ENCODE measurements at places on chromosomes 5 and 9.

- no peak for DNase-seq
Measured at GRCh38 chr5:43639566-43639965, 36.6 kb downstream of the NNT start.

DNA sequence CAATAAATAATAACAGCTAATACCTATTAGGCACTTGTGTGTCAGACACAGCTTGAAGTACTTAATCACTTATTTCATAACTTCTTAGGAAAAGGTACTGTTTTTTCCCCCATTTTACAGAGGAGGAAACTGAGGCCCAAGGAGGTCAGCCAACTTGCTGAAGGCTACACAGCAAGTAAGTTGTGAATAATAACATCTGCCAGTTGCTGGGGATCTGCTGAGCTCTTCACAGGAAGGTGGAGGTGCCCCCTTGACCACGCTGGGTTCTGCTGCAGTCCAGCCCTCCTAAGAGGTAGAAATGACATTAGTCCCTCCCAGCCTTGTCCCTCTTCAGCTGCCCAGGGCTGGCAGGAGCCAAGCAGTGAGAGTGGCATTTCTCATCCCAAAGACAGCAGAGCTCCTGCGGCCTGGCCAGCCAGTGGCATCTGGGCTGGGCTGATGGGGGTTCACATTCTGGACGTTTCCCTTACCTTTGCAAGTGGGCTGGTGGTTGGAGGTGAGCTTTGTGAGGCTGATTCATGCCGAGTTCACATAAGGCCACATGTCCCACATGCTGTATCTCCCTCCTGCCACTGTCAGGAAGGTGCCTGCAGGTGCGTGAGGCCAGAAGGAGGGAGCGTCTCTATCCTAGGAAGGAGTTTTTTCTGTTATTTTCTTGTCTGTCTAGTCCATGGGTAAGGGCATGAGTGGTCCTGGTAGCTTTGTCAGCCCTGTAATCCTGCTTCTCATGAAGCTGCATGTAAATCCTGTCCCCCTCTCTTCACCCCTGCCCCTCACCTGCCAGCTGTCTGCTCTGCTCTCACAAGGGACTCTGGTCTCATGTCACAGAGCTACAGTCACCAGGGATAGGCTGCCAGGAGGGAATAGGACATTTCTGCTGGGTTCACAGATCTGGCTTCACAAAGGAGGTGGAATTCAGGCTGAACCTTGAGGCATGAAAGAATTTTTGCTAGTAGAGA lies 171.7 kb downstream of the MACROH2A1 start:
- no peak for DNase-seq

DNA sequence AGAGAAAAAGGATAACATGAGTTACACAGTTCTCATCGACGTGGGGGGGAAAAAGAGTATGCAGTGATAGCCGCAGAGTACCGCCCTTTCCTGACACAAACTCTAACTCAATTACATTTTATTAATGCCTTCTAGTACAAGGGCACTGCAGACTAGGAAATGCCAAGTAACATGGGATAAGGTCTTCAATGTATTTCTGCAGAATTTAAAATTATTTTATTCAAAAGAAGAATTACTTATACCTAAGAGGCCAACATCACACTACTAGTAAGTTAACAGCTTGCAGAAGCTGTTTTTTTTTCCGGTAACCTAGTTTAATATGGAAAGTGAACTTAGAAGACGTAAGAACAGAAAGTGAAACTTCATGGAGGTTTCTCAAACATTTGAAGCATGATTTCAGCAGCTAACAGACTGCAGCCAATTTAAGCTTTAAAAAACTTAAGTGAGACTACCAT lies 3.9 kb downstream of the SETX start:
- peak; percentile 17 for DNase-seq

- DNase-seq: no peak
Measured at GRCh38 chr5:79456400-79456799, 57.5 kb downstream of the HOMER1 start.

DNA sequence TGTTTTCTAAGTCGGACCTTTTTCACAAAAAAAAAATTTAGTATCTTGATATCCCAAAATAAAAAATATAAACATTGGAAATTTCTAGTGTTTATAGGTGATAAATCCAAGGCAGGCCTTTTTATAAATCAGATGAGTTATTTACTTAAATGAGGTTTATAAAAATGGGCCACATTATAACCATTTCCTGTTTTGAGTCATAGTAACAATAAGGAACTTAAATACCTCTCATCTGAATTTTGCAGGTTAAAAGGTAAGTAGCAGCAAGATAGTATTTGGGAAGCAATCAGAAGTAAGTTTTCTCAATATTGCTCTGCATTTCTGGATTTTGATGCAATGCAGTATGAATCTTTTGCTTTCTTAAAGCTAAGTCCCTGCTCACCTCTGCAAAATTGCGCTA lies 3.9 kb downstream of the SPTAN1 start:
- DNase-seq: no peak

- DNase-seq: no peak
Measured at GRCh38 chr9:4171261-4171900, 128.5 kb downstream of the GLIS3 start.

DNA sequence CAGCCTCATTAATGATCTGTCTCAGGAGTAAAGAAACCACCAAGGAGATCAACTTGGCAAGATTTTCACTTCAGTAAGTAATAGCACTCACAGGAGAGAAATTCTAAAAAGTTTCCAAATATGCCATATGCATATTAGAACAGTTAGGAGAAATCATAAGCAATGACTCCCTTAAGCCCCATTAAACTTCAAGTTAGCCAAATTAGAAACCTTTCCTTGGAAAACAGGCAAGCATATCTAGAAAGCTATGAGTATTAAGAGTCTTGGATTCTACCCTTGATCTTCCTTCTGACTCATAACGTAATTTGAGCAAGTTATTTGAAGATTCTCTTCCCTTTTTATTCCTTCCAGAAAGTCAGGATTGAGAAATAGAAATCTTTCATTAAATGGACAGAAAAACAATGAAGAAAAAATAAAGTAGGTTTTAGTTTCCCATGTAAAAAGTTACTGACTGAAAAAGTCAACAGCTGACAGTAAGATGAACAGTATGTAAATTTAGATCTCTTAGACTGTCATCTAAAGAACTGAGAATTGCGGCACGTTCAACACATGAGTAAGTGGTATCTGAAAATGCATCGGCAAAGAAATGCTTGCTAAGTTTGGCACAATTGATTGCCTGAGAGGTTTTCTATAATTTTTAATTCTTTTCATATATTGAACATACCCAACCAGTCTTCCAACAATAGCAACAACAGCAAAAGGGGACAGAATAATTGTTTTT lies 565.7 kb upstream of the FTMT start:
- DNase-seq: no peak

DNA sequence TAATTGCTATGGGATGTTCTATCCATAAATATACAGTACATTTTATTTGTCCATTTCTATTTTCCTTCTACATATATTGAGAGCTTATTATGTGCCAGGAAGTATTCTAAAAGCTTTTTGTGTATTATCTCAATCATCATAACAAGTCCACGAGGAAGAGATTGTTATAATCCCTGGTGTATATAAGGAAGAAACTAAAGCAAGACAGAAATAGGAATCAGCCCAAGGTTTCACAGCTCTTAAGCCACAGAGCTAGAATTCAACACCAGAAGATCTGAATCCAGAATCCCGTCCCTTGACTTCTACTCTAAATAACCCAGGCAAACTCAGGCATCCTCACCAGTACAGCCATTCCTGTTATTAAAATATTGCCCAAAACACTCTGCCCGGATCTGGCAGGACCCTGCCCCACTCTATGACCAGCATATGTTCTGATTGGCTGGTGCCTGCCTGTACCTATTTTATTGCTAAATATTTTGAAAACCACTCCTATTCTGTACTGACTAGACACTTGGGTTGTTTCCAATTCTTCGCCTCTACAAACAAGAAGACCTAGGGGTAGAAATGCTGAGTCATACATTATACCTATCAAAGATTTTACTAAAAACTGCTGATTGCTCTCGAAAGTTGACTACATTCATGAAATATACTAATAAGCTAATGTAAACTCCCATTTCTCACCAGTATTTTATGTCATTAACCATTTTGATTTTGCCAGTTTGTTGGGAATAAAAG lies 297.4 kb downstream of the ENC1 start:
- no peak for DNase-seq

DNA sequence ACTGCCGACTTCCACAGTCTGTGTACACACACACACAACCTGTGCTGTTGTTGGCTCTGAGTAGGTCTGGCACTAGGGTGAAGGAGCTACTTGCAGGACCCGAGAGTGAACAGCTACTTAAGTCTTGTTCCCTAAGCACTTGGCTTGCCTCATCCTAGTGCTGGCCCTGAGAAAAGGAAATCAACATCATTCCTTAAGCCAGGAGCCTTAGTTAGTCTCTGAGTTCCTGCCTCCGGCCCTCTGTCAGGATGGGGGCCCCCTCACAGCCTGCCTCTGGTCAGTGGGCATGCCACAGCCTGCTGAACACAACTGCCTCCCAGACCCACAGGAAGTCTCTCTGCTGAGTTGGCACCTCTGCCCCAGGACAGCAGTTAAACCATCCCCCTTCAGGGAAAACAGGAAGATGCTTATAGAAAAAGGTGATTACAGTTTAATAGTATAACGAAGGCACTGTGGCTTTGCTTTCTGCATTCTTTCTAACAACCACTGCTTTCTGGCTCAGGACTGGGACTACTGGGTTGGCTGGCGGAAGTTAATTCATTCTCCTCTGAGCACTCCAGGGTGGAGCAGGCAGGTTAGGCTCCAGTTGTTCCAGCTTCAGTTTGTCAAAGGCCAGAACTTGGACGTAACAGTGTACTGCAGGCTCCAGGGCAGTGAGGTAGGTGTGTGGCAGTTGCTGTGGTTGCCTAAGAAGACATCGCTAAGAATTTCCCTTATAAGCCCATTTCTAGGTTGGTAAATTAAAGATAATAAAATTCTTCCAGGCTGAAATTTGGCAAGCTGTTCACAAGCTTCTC lies 2.8 kb downstream of the MAMDC2 start:
- DNase-seq: no peak

DNA sequence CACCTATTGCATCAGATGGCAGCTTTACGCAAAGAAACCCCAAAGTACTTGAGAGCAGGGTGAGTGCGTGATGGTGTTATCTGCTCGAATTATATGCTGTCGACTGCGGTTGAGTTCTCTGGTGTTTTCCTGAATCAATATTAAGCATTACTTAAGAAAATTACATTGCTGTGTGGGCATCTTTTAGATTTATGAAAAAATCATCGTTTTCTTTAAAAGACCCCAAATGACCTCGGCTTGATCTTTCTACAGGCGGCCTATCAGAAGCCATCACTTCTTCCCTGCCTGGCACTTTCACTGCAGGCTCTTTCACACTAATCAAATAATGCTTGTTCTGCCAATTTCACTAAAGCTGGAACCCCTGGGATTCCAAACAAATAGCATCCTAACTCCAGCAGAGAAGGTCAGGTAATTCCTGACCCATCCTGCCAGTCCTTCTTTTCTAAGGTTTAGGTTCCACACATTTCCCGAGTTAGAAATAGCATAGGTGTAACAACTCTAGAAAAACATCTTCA lies 1.7 kb downstream of the UBE2QL1 start:
- DNase-seq: no peak

GRCh38 chr5:124825250-124825982 lies 79.0 kb upstream of the ZNF608 start:
- DNase-seq: no peak

GRCh38 chr5:168342151-168342825 lies 50.8 kb downstream of the WWC1 start:
- no peak for DNase-seq

- no peak for DNase-seq
Measured at GRCh38 chr9:81964218-81965171, 21.2 kb downstream of the SPATA31D3 start.

Measured in T-cell (primary cell).